ENCODE measurements at places on chromosomes 3 and 15.
A peak's percentile ranks its signal among the peaks of the same experiment; 100 is the strongest.

DNA sequence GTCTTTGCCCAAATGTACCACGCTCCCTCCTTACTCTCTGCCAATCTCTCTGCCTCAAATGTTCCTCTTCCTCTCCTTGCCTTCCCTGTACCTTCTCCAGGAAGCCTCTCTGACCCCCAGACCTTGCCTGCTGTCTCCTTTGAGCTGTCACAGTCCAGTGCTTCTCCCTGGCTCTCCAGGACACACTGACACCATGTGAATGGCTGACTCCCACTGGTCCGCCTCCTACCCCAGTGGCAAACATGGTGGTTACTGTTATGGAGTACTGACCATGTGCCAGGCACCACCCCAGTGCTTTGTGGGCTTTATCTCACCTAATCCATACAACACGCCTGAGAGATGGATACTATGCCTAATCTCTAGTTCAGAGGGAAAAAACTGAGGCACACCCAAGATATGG is 141.9 kb downstream of the TPRA1 start:
- no peak for DNase-seq

DNA sequence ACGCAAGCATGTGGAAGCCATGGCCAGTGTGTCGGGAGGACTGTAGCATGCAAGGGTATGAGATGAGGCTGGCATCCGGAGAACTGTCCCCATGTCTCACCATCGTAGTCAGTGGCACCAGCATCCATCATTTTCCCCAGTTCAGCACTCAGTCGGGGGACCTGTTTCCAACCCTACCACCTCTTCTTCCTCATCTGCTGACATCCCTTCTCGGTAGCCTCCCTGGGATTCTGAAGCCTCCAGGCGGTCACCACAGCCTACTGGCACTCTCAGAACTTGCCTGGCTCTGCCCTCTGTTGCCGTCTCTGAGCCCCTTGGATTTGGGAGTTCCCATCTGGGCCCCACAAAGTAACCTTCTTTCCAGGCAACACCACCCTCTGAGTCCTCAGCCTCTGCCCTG is 131.1 kb upstream of the ABHD17C start:
- no peak for DNase-seq

GRCh38 chr15:96553006-96553405 is 222.5 kb downstream of the NR2F2 start:
- no peak for DNase-seq

DNA sequence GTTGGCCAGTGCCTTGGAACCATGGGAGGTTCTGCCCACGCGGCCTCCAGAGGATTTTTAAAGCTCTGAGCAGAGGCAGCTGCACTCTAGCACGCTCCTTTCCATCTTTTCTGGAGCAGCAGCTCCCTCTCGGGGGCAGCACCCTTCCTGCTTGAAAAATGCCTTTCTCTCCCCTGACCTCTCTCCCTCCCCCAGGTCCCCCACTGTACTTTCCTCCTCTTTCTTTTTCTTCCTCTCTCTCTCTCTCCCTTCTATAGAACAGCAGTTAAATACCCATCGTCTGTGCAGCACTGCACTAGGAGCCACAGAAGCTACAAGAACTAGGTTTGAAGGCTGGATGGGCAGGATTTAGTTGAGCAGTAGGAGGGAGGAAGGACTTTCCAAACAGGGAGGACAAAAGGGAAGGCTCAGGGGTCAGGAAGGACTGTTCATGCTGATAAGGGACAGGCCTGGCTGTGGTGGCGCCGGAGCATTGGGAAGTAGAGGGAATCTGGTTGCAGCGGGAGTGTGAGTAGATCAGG is 4.4 kb downstream of the ALPK3 start:
- DNase-seq, result no peak

DNA sequence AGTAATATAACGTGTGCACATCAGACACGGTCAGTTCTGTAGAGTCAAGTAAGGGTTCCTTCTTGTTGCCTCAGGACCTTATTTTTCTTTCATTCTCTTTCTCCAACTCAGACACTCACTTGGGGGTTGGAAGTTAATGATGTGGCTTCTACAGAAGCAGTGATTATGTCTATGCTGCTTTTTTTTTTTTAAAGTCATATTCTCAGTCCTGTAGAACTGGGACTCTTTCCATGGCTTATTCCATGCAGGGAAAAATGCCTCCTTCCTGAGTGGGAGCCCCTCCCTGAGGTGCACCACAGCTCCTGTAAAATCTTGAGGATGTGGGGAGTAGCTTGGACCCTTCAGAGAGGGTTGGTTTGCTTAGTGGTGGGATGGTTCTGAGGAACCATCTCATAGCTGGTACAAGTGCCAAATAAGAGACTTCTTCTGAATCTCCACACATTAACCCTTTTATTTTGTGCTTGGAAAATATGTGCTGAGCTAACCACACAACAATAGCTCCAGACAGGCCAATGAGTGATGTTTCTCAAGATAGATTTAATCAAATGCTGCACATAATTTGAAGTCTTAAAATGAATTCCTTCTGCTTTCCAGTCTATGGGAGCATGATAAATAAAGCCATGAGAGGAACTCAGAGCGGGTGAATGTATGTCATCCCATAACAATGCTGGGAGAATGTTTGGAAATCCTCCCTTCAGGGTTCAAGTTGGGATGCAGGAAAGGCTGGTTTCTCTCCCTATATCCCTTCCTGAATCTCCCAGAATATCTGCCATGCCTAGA is 23.3 kb upstream of the FSTL1 start:
- DNase-seq, result no peak

DNA sequence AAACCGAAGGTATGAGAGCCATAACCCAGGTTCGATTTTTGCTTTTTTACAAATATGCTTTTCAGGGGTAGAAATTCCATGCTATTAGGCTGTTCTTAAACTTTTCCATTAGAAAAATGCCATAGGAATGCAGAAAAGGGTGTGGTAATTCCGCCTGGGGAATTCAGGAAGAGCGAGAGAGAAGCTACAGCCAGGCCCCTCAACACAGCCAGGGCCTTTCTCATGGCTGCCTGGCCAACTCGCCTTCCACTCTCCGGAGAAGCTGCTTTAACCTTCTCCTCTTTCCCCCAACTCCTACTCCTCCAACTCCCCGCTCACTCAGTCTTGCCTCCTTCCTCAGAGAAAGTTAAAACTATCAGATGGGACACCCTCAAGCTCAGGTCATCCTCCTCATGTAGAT is 9.1 kb upstream of the TICRR start:
- DNase-seq, result no peak

DNA sequence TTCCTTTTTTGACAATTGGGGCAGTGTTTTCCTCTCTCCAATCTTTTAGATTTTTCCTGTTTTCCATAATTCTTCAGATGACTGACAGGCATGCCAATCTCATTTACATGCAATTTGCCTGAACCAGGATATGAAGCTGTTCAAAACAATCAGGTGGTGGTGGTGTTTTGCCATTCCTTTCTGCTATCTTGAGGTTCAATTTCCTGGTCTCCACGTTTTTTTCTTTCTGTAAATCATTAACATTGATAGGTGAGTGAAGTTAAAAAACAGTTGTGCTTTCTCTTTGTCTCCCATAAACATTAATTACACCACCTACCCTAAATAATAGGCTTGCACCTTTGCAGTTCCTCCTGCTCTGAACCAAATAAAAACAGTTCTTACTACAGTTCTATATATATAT is 49.1 kb downstream of the C2CD4A start:
- no peak for DNase-seq

DNA sequence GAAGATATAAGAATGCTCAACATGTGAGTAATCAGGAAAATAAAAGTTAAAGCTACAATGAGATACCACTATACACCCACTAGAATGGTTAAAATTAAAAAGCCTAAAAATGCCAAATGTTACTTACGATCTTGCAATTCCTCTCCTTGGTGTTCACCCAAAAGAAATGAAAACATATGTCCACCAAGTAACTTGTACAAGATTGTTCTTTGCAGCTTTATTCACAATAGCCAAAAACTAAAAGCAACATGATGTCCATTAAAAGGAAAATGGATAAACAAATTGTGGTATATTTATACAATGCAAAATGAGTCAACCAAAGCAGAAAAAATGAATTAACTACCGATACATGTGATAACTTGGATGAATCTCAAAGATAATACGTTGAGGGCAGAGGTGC is 301.6 kb upstream of the THBS1 start:
- no peak for DNase-seq

GRCh38 chr3:124142389-124142970 is 150.6 kb upstream of the ROPN1 start:
- DNase-seq, result no peak

DNA sequence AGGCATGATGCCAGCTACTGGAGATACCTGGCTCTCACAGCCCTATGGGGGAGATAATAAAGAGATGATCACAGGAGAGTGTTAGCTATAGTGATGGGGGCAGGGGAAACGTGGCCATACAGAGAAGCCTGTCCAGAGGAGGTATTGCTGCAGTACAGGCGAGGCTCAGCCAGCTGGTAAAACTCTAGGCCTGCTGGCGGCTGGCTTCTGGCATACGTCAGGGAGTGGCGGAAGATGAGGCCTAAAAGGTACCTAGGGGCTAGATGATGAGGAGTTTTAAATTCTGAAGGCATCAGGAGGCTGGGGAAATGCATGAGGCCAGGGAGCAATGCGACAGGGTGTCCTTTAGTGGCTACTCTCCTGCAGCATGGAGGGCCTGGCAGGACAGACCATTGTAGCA is 110.7 kb downstream of the EEFSEC start:
- no peak for DNase-seq

GRCh38 chr15:96330450-96331143 is at the start of gene NR2F2:
TSS of gene NR2F2 (plus strand) at chr15:96330700. CDS start at chr15:96332106, 1,406 bp downstream.
- DNase-seq, result peak; percentile 69

DNA sequence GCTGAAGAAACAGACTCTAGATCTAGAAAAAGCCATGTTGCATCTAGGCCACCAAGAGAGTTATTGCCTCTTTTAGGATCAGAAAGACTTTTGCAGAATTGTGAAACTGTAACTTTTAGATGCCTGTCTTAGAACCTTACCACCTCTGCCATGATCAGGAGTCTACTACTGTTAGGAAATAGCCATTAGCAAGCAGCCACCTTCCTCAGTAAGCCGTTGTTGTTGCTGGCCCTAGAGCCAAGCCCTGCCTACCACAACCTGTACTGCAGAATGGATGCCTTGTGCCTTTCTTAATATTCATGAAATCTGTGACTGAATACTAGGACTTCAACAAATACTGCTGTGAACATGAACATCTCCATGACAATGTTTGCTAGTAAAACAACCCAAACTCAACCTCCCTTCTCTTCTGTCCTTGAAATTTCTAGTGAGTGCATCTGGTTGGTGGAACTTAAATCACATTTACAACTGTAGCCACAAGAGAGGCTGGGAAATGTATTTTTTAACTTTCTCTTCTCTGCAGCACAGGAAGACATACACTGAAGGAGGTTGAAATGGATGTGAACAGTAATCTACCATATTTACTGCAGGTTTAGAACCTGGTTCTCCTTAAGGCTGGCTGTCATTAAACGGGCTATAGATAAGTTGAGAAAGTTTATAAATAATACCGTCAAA is 20.7 kb downstream of the RASA2 start:
- no peak for DNase-seq

- no peak for DNase-seq
These were observed 141.4 kb downstream of the TGFBR2 start for GRCh38 chr3:30747771-30748281.

- DNase-seq, result peak; percentile 57
These were observed 4.0 kb downstream of the LAMP3 start for GRCh38 chr3:183158551-183159006.

DNA sequence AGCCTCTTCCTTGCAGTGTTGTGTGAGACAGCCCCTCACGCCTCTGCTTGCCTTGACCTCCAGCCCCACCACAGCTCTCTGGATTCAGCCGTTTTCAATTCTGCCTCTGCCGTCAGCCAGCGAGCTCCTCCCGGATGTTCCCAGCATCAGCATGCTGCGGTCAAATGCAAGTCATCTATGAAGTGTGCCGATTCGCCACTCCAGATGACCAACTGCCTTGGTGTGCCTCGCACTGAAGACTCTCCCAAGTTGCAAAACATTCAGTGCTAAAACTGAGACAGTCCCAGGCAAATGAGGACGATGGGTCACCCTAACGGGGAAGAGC is 30.6 kb upstream of the RASA2 start:
- no peak for DNase-seq

All from activated CD4-positive, alpha-beta T cell treated with anti-CD3 and anti-CD28 coated beads for 48 hours (primary cell).